Caki2 (cell line): ENCODE measurements at places on chromosomes 1 and 21.

DNA sequence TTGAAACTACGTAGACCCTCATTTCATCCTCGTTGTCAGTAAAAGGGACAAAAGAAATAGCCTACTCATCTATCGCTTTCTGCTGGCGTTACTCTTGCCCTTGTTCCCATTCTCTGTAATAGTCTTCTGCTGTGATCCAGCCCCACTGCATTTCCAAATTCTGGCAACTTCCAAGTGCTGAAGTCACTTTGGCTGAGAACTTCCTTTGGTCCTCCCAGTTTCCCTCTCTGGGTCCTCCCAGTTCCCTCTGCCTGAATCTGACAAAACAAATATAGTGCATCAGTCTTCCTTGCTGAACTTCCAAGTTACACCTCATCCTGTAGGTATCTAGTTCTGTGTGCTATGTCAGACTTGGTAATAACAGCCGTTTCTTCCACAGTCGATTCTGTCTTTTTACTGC is 47.0 kb upstream of the PLA2G4A start:
- no peak for DNase-seq

GRCh38 chr1:205701891-205702290 is 21.6 kb upstream of the SLC45A3 start:
- DNase-seq = no peak

DNA sequence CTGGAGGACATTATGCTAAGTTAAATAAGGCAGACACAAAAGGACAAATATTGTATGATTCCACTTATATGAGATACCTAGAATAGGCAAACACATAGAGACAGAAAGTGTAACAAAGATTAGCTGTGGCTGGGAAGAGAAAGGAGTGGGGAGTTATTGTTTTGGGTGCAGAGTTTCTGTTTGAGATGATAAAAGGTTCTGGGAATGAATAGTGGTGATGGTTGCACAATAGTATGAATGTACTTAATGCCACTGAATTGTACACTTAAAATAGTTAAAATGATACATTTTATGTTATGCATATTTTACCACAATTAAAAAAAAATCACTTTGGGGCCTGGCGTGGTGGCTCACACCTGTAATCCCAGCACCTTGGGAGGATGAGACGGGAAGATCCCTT is 21.2 kb upstream of the ERO1B start:
- no peak for DNase-seq

DNA sequence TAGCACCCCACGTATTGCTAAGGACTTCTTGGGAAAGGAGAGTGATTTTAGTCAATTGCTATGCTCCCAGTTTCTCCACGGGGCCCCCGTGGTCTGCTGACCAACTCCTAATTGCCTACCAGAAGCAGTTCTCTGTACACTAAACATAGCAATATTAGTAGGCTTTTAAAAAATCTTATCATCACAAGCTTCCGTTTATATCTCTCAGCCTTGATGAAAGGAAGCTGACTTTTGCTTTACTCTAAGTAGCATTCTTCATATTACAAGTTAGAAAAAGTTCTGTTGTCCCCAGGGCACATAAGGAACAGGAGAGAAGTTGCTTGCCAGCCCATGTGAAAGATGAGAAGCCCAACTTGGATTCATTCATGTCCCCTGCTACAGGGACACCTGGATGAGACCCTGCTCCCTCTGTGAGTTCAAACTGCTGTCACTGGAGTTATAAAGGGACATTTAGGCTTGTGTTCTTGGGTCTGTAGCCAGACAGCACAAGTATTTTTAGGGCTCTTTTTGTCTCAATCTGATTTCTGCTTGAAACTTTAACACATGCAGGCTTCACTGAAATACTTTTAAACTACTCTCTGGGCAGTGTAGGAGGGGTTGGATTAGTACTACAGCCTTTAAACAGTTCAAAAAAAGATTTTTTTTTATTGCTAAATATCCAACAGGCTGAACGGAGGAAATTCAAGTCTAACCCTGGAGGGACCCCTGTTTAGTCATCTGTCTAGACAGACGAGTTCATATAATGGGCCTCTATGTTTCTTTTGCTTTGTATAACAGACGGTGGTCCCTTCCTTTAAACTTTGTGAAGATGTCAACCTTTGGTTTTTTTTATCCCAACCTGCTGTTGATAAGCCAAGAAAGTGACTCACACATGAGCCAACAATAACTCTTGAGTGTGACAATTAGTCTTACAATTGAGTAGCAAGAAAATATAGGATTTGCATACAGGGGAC is 29.5 kb downstream of the TGFB2 start:
- DNase-seq = peak; percentile 59

- no peak for DNase-seq
Observed at GRCh38 chr1:77673030-77673429, 9.4 kb downstream of the ZZZ3 start.

DNA sequence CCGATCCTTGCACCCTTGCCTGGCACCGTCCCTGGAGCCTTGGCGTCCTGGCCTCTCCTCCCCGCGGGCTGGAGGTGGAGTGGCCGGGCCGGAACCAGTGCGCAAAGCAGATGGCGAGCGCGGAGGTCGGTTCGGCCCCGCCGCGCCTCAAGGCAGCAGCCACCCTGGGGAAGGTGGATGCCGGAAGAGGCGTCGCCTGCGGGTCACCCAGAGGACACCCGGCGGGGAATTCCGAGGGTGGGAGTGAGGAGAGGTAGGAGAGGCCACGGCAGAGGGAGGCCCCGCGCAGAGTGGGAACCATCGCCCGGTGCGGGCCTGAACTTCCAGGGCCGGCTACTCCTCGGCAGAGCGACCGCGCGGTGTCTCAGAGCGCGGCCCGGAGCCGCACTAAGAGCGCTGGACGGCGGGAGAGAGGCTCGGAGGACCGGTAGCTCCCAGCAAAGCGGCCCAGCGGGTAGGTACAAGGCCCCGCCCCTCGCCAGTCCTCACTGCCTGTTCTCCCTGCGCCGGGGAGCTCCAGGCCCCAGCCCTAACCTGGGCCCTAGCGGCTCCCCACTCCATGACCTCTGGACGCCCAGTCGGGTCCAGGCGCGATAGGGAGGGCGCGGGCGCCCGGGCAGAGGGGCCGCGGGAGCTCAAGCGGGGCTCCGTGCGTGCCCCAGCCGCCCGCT is at the start of gene RNF207:
Gene RNF207 (plus strand): TSS at position 271 of the 671 bp plus-strand sequence. CDS start 417 bp downstream, outside the sequence.
- peak; percentile 90 for DNase-seq

GRCh38 chr21:39657091-39657689 is 44.5 kb downstream of the B3GALT5 start:
- DNase-seq = peak; percentile 89

DNA sequence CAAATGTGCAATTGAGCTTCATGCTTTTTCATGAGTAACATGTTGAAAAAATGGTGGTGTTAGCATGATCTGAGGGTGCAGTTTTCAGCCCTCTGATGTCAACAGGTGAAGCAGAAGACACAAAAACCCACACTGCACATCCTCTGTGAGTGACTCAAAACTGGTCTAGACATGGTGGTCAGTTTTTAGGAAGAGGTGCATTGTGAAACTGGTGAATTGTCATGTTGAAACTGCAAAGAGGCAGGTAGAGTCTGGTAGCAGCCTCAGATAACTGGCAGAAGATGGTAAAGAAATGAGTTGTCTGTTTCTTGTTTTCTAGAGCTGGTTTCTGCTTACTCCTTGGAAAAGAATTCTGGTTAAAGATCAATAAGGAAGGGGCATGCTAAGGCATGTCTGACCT is 97.3 kb upstream of the HMCN1 start:
- DNase-seq = no peak

DNA sequence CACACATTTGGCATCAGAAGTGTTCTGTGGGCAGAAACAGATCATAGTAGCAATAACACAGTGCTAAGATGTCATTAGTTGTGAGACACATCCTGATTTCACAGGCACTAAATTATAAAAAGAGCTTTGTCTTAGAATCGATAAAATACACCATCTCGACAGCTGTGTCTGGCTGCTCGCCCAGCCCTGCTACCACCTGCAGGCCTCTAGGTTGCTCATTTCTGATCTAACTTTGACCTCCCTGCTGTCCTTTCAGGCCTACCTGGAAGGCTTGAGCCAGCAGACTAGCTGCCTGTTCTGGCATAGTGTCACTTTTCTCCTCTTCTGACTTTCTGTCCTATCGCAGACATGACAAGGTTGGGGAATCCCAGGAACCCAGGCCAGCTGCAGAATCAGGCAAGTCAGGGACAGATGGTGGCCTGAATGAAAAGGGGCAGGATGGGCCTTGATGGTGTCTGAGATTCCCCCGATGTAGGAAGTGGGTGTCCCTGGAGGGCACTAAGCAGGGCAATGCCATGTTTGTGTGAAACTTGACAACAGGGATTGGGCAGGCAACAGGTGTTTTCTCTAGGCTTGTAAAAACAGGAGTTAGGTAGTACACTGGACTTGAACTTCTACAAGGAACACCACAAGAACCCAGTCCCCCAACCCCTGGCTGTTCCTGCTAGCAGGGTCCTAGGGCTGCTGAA is 66.6 kb upstream of the RHOU start:
- DNase-seq = no peak

DNA sequence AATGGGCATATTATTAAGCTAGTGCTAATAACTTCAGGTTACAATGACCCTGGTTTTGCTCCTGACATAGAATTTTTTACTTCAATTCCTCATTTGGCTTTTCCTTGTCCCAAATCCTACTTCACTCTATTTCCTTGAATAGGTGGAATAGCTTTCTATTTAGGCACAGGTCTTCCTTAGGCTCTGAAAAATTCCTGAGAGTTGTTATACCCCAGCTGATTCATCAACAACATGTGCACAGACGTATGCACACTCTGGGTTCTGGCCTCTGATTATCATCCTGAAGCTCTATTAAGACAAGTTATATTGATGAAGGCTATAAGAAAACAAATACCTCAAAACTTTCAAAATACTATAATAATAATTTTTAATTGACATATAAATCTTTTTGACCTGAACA is 172.4 kb downstream of the NTMT2 start:
- no peak for DNase-seq

DNA sequence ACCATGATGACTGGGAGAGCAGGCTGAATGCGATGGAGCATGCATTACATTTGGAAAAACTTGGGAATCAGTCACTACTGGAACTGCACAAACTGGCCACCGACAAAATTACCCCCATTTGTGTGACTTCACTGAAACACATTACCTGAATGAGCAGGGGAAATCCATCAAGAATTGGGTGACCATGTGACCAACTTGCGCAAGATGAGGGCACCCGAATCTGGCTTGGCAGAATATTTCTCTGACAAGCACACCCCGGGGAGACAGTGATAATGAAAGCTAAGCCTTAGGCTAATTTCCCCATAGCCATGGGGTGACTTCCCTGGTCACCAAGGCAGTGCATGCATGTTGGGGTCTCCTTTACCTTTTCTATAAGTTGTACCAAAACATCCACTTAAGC is 9.1 kb downstream of the SNIP1 start:
- DNase-seq = no peak

DNA sequence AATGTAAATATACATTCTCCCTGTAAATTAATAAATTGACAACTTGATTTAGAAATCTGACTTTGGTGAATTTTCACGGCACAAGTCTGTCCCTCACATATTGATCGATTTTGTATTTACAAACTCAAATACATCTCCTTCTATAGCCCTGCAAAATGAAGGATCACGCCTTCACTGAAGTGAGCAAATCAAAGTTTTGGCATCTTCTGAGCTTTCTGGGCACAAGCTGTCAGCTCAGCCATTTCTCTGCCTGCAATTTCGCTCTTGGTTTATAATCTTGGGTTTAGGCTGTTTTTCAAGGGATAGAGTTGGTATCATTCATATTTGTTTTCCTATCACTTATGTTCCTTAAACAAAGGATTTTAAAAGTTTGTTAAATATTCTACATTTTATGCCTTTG is 25.8 kb downstream of the ANP32E start:
- no peak for DNase-seq

DNA sequence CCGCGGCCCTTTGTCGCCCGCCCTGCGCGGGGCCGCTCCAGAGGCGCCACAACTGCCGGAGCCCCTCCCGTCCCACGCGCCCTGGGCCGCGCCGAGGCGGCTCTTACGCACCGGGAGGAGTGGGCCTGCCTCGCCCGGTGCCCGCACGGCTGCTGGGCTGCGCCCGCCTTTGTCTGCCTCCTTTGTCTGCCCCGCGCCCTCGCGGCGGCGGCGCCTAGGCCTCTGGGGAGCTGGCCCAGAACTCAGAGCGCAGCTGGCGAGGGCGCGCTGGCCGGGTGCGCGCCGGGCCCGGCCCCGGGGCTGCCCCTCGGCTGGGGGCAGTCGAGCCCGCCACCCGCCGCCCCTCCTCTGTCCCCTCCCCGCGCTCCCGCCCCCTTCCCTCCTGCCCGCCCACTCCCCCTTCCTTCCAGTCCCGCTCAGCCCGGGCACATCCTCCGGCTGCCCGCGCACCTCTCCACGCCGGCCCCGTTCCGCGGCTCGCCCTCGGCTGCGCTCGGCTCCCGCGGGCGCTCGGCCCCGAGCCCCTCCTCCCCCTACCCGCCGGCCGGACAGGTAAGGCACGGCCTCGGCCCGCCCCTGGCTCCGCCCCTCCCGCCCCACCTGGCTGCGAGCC is at the start of gene DRAXIN:
Gene DRAXIN (plus strand): TSS at position 409 of the 613 bp plus-strand sequence. CDS start 14,549 bp downstream, outside the sequence.
- DNase-seq = no peak

DNA sequence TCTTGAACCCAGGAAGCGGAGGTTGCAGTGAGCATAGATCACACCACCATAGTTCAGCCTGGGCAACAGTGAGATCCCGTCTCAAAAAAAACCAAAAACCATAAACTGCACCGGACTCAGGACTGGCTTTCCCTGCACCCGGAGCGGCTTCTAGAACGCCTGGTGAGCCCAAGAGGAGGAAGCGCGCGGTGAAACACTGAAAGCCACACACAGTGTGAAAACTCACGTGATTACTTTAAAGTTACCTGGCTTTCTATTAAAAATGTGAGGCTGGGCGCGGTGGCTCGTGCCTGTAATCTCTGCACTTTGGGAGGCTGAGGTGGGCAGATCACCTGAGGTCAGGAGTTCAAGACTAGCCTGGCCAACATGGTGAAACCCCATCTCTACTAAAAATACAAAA is 7.0 kb upstream of the TRAPPC10 start:
- no peak for DNase-seq

GRCh38 chr1:98452162-98452561 is 209.4 kb upstream of the SNX7 start:
- DNase-seq = no peak

GRCh38 chr1:2405588-2406295 is 6.6 kb downstream of the PEX10 start:
- no peak for DNase-seq

DNA sequence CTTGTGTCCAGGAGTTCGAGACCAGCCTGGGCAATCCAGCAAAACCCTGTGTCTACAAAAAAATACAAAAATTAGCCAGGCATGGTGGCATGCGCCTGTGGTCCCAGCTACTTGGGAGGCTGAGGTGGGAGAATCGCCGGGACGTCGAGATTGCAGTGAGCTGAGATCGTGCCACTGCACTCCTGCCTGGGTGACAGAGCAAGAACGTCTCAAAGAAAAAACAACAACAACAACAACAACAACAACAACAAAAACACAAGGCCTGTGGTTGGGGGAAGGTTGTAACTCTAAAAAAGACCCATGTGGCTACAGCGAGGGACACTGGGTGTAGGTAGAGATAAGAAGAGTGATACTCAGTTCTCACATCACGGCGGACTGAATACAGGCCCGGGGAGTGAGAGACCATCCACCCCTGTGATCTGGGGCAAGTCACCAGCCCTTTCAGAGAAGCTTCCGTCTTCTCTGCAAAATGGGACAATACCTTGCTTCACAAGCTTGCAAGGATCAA is 848 bp upstream of the CDC42 start:
- DNase-seq = no peak
